Hindlimb muscle (tissue), 1 donor: ENCODE measurements at places on chromosomes 5 and 9.

DNA sequence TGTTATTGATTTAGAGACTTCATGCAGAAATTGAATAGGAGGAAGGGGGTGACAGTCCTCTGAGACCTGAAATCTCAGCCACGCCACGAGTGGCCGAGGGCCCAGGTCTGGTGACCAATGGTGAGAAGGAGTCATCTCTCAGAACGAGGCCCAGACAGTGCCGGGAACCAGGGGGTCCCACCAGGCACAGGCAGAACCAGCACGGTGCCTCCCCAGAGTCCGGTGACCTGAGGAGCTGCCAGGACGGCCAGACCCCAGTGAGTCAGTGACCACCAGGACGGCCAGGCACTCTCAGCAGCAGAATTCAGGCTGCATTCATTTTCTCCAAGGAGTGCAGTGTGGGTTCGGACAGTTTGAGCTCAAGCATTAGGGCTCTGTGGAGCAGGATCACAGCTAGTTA lies 43.8 kb upstream of the NKD2 start:
- no peak for DNase-seq

GRCh38 chr9:19151425-19152159 lies 24.3 kb upstream of the PLIN2 start:
- DNase-seq = no peak

- no peak for DNase-seq
Observed at GRCh38 chr5:1479581-1480188, 34.4 kb upstream of the SLC6A3 start.

GRCh38 chr5:159774476-159775031 lies 141.7 kb upstream of the ADRA1B start:
- no peak for DNase-seq

GRCh38 chr9:37119360-37119759 lies 1.0 kb upstream of the ZCCHC7 start:
- DNase-seq = no peak

GRCh38 chr5:14215901-14216300 lies 72.8 kb downstream of the TRIO start:
- DNase-seq = no peak

GRCh38 chr5:153926201-153926600 lies 112.5 kb downstream of the FAM114A2 start:
- no peak for DNase-seq
